ENCODE measurements at places on chromosomes 3 and 15. TPM values are rescaled to one million over a fixed set of nuclear protein-coding genes. Genes with fewer than 3 reads are reported as not detected.

Gene BSN
- total RNA-seq, result 3.0 TPM

Gene AADAC
- total RNA-seq, result not detected

Gene MST1R
- total RNA-seq, result 4.8 TPM

DNA sequence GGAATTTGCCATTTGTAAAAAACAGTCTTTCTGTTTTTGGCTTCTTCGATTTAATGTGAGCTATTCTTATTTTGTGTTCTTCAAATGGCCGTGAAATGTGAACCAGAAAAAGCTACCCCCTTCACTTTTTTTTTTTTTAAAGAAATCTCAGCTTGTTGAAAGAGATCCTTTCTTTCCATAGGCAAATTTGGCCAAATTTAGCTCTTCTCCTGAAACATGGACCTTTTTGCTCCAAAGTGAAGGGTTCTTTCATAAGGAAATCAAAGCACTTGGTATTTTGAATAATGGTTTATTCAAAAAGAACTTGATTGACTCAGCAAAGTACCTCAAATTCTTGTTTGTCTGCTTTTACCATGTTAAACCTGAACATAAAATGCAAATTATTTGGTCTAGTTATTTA is 10.1 kb downstream of the RCN2 start:
- DNase-seq, result no peak
- H3K4me1 ChIP-seq, result no peaks in the 10 kb centered on the region
- H3K27ac ChIP-seq, result no peak overlapping the region
- H3K36me3 ChIP-seq, result peaks cover 12% of the 10 kb centered on the region

- H3K36me3 ChIP-seq, result no peaks in the 10 kb centered on the region
- no peak overlapping the region for H3K4me3 ChIP-seq
- no peaks in the 10 kb centered on the region for H3K27me3 ChIP-seq
- DNase-seq, result no peak
- H3K27ac ChIP-seq, result no peak overlapping the region
Observed at GRCh38 chr3:195186041-195186709, 84.8 kb downstream of the XXYLT1 start.

DNA sequence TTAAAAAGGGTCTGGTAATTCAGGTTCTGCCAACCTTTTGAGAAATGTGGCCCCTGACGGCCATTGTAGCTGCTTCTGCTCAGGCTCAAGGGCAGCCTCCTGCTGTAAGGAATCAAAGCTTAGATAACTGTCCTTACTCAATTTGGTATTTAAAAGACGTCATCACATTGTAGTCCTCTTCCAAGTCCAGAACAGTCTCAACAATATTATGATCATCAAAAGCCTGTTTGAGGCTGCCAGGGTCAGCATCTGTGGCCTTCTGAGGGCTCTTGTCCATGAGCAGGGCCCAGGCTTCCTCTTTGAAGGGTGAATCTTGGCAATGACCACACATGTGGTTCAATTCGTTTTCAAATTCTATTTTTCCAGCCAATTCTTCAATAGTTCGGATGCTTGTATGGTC is 6.0 kb downstream of the C3orf62 start:
- no peak overlapping the region for H3K27ac ChIP-seq
- DNase-seq, result no peak
- no peaks in the 10 kb centered on the region for H3K4me1 ChIP-seq
- no peaks in the 10 kb centered on the region for H3K36me3 ChIP-seq
- H3K4me3 ChIP-seq, result no peak overlapping the region

- H3K4me1 ChIP-seq, result no peaks in the 10 kb centered on the region
- H3K27me3 ChIP-seq, result no peaks in the 10 kb centered on the region
- H3K36me3 ChIP-seq, result peaks cover 23% of the 10 kb centered on the region
- DNase-seq, result no peak
- no peak overlapping the region for H3K4me3 ChIP-seq
Observed at GRCh38 chr3:185661772-185662171, 75.7 kb downstream of the SENP2 start.

GRCh38 chr15:65089206-65089824 is 12.8 kb downstream of the KBTBD13 start:
- H3K4me3 ChIP-seq, result no peak overlapping the region
- no peak overlapping the region for H3K27ac ChIP-seq
- no peaks in the 10 kb centered on the region for H3K36me3 ChIP-seq
- peaks cover 6% of the 10 kb centered on the region for H3K4me1 ChIP-seq
- no peak for DNase-seq

- no peak for DNase-seq
- H3K27me3 ChIP-seq, result no peaks in the 10 kb centered on the region
- no peaks in the 10 kb centered on the region for H3K4me1 ChIP-seq
- H3K36me3 ChIP-seq, result no peaks in the 10 kb centered on the region
- H3K4me3 ChIP-seq, result no peak overlapping the region
- H3K27ac ChIP-seq, result no peak overlapping the region
Observed at GRCh38 chr15:69736161-69736560, 283.5 kb downstream of the RPLP1 start.

DNA sequence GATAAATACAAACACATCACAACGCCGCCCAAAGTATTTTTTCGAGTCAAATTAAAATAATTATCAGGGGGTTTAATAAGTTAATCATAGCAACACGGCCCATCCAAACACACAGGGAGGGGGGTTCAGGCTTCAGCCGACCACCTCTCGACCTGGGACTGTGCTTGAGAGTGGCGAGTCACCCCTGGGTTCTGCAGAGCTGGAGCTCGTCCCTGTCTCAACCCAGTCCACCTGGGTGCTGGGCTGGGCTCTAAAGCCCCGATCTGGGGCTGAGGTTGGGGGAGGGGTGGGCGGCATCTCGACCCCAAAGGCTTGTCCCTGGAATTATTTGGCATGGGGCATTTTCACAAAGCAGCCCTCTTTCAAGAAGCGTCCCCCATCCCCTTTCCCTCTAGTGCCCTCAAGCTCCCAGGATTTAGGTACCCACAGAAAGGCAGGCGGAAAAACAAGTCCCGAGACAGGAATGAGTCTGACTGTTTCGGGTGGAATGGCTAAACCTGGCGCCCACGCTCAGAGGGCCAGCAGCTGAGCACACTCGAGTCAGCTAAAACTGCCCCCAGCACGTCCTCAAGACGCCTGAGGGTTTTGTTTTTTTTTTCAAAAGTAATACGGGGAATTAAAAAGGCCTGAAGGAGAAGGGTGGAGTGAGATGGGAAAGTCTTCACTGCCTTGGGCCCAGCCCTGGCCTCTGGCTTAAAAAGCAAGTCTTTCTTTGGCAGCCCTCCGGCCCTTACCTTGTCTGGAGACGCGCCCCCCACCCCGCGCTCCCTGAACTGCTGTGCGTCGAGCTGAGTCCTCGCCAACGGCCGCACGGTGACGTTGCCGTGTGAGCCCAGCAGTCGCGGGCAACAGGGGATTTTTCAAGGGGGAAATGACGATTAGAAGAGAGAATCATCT is 32.5 kb downstream of the NR2F2 start:
- no peaks in the 10 kb centered on the region for H3K36me3 ChIP-seq
- no peak overlapping the region for H3K4me3 ChIP-seq
- H3K27me3 ChIP-seq, result peaks cover 100% of the 10 kb centered on the region
- peaks cover 14% of the 10 kb centered on the region for H3K4me1 ChIP-seq

DNA sequence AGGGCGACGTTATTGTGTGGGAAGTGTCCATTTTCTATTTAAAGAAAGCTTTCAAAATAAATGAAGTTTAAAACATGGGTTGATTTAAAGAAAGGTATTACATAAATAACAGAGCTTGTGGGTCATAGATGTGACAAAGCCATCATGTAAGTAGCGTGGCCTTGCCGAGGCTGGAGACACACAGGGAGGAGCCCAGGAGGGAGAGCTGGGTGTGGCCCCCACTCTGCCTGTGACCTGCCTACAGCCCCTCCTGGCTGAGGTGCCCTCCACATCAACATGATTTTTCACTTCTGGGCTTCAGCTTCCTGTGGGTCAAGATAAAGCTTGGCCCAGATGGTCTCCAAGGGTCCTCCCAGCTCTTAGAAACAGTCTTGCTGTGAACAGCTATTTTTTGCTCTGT is 12.5 kb upstream of the MGLL start:
- H3K4me1 ChIP-seq, result no peaks in the 10 kb centered on the region
- no peak for DNase-seq
- H3K36me3 ChIP-seq, result 0 out of 2 replicates have a peak, but pooled peaks cover 2% of the 10 kb centered on the region
- H3K27me3 ChIP-seq, result no peaks in the 10 kb centered on the region
- H3K4me3 ChIP-seq, result no peak overlapping the region
- H3K27ac ChIP-seq, result no peak overlapping the region

Measured in H1 (cell line).